MM.1S (cell line): ENCODE measurements at places on chromosomes 12 and 14.
A peak's percentile ranks its signal among the peaks of the same experiment; 100 is the strongest.

DNA sequence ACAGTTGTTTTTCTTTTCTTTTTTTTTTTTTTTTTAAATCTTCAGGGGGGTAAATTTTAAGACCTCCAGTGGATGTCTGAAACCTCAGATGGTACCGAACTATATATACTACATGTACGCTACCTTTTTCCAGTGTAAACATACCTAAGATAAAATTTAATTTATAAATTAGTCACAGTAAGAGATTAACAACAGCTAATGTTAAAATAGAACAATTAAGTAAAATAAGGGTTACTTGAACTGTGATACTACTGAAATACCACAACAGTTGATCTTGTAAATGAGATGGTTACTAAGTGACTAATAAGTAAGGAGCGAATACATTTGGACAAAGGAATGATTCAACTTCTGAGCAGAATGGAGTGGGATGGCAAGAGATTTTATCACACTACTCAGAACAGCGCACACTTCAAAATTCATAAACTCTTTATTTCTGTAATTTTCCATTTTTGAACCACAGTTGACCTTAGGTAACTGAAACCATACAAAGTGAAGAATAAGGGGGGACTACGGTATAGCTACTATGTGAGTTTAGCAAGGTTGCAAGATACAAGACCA lies 80.5 kb upstream of the PCED1B start:
- no peaks in the 10 kb centered on the region for H3K4me1 ChIP-seq
- H3K4me3 ChIP-seq: no peak overlapping the region
- no peaks in the 10 kb centered on the region for H3K27me3 ChIP-seq
- no peaks in the 10 kb centered on the region for H3K36me3 ChIP-seq
- no peak overlapping the region for H3K27ac ChIP-seq

- peak overlapping the region; percentile 14; the same call in 1 of the 2 replicates for H3K4me3 ChIP-seq
- peaks cover 55% of the 10 kb centered on the region for H3K4me1 ChIP-seq
- peak overlapping the region; percentile 93 for H3K27ac ChIP-seq
Measured at GRCh38 chr14:91317381-91318308, 73.1 kb upstream of the GPR68 start.

GRCh38 chr12:68495336-68496070 lies 115.2 kb upstream of the RAP1B start:
- H3K27me3 ChIP-seq: no peaks in the 10 kb centered on the region
- no peak overlapping the region for H3K4me3 ChIP-seq

- no peak overlapping the region for H3K27ac ChIP-seq
- H3K27me3 ChIP-seq: no peaks in the 10 kb centered on the region
- H3K4me1 ChIP-seq: no peaks in the 10 kb centered on the region
Measured at GRCh38 chr14:23550812-23551265, 726 bp downstream of the ZFHX2 start.

DNA sequence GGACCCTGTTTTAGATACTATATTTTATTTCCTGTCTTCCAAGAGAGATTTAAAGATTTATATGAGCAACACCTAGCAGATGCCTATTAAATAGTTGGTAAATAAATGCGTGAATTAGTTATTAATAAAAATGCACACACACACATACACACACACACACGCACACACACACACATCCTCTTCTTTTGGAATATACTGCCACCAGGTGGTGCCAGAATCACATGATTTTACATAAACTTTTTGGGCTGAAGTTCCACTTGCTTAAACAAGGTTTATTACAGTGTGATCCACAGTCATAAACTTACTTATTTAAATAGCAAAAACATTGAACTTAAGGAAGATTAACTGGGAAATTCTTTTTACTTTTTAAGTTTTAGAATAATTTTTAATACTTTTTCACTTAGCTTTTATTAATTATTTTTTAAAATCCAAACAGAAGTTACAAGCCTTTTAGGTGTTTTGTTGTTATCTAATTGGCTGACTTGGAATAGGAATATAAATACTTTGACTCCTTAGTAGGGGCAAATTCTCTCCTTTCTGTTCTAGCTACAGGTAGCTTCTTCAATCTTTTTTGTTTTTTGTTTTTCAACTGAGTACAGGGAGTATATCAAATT lies 17.5 kb downstream of the RAD51B start:
- H3K4me1 ChIP-seq: no peaks in the 10 kb centered on the region
- DNase-seq: peak; percentile 60
- H3K4me3 ChIP-seq: no peak overlapping the region
- H3K27me3 ChIP-seq: no peaks in the 10 kb centered on the region
- no peaks in the 10 kb centered on the region for H3K36me3 ChIP-seq

- H3K27ac ChIP-seq: peak overlapping the region; percentile 100
- peak overlapping the region; percentile 75 for H3K4me3 ChIP-seq
- H3K27me3 ChIP-seq: no peaks in the 10 kb centered on the region
- peak; percentile 22 for DNase-seq
Measured at GRCh38 chr12:62601765-62602164, 135.1 kb downstream of the MON2 start.

DNA sequence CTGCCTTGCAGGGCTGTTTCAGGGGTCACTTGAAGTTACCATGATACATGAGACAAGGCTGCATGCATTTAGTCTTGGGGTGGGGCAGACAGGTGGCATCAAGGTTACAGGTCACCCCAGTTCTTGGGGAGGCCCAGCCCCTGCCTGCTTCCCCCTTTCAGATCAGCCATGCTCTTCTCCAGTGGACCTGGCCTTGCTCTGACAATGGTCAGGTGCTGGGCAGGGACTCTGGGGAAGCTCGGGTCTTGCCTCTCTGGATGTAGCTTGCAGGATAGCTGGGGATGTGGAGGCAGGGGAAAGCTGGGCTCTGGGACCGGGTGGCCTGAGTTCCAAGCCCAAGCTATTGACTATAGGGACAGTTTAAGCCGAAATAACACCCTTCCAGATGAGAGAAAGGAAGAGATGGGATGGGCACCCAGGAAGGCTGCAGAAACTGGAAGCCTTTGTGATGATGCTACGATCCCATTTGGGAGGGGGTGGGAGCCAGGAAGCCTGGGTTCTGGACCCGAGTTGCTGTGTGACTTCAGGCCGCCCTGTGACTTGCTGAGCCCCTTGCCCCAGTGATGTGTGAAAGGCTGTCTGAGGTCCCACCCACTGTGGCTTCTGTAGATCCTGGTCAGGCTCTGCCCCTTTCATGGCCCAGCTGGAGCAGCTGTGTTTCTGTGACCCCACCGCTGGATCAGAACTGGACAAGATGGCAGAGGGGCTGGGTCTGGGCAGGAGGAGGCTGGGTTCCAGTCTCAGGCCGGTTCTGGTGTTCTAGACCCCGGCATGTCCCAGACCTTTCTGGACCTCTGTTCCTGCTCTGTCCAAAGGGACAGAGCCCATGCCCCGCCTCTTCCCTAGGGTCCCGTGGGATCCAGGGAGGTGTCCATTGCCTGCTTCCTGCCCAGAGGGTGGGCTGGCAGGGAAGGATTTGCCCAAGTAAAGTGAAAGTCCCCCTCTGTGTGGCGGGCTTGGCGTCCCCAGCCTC lies 2.1 kb downstream of the TNFAIP2 start:
- H3K4me1 ChIP-seq: no peaks in the 10 kb centered on the region
- H3K36me3 ChIP-seq: no peaks in the 10 kb centered on the region
- no peak for DNase-seq
- H3K4me3 ChIP-seq: no peak overlapping the region

- no peak overlapping the region for H3K27ac ChIP-seq
- H3K27me3 ChIP-seq: no peaks in the 10 kb centered on the region
- no peak overlapping the region for H3K4me3 ChIP-seq
- no peaks in the 10 kb centered on the region for H3K36me3 ChIP-seq
- no peaks in the 10 kb centered on the region for H3K4me1 ChIP-seq
- no peak for DNase-seq
Measured at GRCh38 chr14:65864984-65865383, 452.5 kb downstream of the FUT8 start.

GRCh38 chr12:88650715-88651114 lies 70.4 kb upstream of the KITLG start:
- DNase-seq: no peak
- H3K36me3 ChIP-seq: no peaks in the 10 kb centered on the region
- H3K4me3 ChIP-seq: no peak overlapping the region
